ENCODE measurements at places on chromosomes 6 and 20. TPM values are rescaled to one million over a fixed set of nuclear protein-coding genes. Genes with fewer than 3 reads are reported as not detected.

GRCh38 chr6:16514249-16514648 is 247.0 kb downstream of the ATXN1 start:
- DNase-seq, result peak; percentile 67

- DNase-seq, result no peak
Observed at GRCh38 chr20:59232618-59233017, 67.8 kb upstream of the EDN3 start.

DNA sequence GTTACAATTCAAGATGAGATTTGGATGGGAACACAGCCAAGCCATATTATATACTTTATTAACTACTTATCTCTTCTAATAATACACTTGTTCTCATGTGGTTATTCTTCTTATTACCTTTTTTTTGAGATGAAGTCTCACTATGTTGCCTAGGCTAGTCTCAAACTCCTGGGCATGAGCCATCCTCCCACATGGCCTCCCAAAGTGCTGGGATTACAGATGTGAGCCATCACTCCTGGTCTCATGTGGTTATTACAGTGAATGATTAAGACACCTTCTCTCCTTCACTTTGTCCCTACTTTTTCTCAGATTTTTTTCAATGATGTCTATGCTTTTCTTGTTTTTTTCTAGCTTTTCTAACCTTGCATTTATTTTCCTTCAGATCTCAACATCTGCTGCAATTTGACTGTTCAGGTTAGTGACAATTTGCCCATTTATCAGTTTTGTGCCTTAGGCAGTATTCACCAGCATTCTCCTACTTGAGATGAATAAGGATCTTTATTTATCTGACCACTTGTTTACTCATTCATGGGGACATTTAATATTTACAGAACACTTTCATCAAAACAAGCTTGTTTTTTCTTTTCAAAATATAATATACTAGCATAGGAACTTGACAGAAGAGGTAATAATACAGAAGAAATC is 105.7 kb downstream of the SLC16A10 start:
- no peak for DNase-seq

GRCh38 chr6:44307217-44307616 is 5.9 kb downstream of the AARS2 start:
- DNase-seq, result no peak

GRCh38 chr6:14705841-14706377 is 540.0 kb upstream of the JARID2 start:
- no peak for DNase-seq

- no peak for DNase-seq
Observed at GRCh38 chr6:105649192-105649591, 246.3 kb upstream of the PREP start.

DNA sequence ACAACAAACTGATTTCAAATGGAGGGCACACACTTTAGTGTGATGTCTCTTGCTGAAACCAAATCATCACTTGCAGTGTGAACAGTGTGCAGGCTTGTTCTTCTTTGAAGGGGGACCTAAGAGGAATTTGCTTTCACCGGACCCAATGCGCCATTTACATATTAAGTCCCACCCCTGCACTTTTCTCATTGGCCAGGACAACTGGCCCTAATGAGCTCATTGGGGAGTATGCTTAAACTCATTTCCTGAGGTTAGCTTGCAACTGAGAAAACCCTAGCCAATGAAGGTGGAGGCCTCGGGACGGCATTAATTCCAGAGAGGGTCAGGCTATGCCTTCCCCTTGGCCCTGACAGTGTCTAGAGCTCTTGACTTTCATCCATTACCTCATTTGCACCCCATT is 58.7 kb downstream of the VEGFA start:
- DNase-seq, result no peak

GRCh38 chr6:136600818-136601217 is 50.6 kb upstream of the MAP7 start:
- no peak for DNase-seq

GRCh38 chr6:124659427-124659826 is 302.8 kb upstream of the RNF217 start:
- no peak for DNase-seq

The TINAG gene
- not detected for total RNA-seq

The SLC22A16 gene
- 0.65 TPM for total RNA-seq
